CD8-positive, alpha-beta memory T cell (primary cell): ENCODE measurements at places on chromosomes 7 and 10. TPM values are rescaled to one million over a fixed set of nuclear protein-coding genes. Genes with fewer than 3 reads are reported as not detected.

GRCh38 chr10:124632064-124632531 lies 112.1 kb downstream of the FAM53B start:
- DNase-seq, result peak; percentile 30
- peaks cover 64% of the 10 kb centered on the region for H3K4me1 ChIP-seq
- no peaks in the 10 kb centered on the region for H3K27me3 ChIP-seq
- H3K36me3 ChIP-seq, result no peaks in the 10 kb centered on the region
- H3K4me3 ChIP-seq, result no peak overlapping the region

GRCh38 chr7:42790196-42790595 lies 121.7 kb downstream of the C7orf25 start:
- H3K4me1 ChIP-seq, result no peaks in the 10 kb centered on the region
- no peaks in the 10 kb centered on the region for H3K27me3 ChIP-seq
- DNase-seq, result no peak

- H3K4me1 ChIP-seq, result no peaks in the 10 kb centered on the region
- H3K27me3 ChIP-seq, result no peaks in the 10 kb centered on the region
- no peak overlapping the region for H3K4me3 ChIP-seq
- H3K36me3 ChIP-seq, result no peaks in the 10 kb centered on the region
- DNase-seq, result no peak
These were observed 269.3 kb downstream of the POLR1F start for GRCh38 chr7:19439517-19439916.

- no peak for DNase-seq
- no peak overlapping the region for H3K4me3 ChIP-seq
- no peaks in the 10 kb centered on the region for H3K27me3 ChIP-seq
- H3K27ac ChIP-seq, result no peak overlapping the region
- H3K36me3 ChIP-seq, result no peaks in the 10 kb centered on the region
These were observed 520.7 kb downstream of the LRMDA start for GRCh38 chr10:75952093-75952492.

The EPHA1 gene
- total RNA-seq, result 3.1 TPM

DNA sequence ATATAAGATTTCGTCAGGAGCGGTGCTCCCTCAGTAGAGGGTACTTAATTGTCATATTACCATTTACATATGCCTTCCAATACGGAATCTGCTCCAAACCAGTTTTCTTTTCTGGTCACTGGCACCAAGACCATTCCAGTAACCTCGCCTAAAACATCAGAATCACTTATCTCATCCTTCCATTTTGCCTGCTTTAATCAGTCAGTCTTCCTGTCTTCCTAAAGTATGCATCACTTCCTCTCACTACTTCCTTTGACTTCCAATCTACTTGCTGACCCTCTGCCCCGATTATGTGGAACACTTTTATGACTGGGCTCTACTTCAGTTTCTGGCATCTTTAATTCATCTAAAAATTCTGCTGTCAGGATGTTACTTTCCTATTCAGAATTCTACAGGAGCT lies 33.5 kb downstream of the CUL2 start:
- H3K36me3 ChIP-seq, result peaks cover 35% of the 10 kb centered on the region
- H3K27ac ChIP-seq, result no peak overlapping the region
- no peak overlapping the region for H3K4me3 ChIP-seq
- DNase-seq, result no peak

GRCh38 chr10:133281084-133281483 lies 4.4 kb upstream of the ADAM8 start:
- H3K27ac ChIP-seq, result no peak overlapping the region
- H3K4me1 ChIP-seq, result peaks cover 32% of the 10 kb centered on the region
- DNase-seq, result no peak
- no peak overlapping the region for H3K4me3 ChIP-seq

DNA sequence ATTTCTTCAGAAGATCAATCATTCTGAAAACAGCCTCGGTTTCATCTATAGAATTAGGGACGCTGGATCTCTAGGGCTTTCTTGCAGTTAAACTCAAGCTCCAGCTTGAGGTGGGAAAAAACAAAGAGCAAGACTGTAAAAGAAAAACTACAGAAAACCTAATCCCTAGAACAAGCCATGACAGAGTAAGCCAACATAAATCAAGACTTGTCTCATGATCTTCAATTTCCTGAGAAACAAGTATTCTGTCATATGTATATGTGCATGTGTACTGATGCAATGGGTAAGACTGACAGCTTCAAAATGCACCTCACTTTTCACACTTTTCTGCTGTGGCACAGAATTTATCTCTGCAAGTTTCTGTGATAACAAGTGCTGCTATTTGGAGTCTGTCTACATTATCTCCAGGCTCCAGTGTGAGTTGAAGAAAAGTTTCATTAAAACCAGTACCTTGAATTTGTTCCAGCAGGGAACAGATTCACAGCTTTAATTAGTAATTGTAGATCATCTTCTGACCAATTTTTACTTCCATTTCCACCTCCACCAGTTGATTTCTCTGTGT lies 19.2 kb downstream of the PMPCB start:
- peaks cover 59% of the 10 kb centered on the region for H3K36me3 ChIP-seq
- H3K27me3 ChIP-seq, result no peaks in the 10 kb centered on the region
- no peak overlapping the region for H3K4me3 ChIP-seq
- no peak overlapping the region for H3K27ac ChIP-seq
- no peak for DNase-seq

The TMEM229A gene
- total RNA-seq, result not detected

DNA sequence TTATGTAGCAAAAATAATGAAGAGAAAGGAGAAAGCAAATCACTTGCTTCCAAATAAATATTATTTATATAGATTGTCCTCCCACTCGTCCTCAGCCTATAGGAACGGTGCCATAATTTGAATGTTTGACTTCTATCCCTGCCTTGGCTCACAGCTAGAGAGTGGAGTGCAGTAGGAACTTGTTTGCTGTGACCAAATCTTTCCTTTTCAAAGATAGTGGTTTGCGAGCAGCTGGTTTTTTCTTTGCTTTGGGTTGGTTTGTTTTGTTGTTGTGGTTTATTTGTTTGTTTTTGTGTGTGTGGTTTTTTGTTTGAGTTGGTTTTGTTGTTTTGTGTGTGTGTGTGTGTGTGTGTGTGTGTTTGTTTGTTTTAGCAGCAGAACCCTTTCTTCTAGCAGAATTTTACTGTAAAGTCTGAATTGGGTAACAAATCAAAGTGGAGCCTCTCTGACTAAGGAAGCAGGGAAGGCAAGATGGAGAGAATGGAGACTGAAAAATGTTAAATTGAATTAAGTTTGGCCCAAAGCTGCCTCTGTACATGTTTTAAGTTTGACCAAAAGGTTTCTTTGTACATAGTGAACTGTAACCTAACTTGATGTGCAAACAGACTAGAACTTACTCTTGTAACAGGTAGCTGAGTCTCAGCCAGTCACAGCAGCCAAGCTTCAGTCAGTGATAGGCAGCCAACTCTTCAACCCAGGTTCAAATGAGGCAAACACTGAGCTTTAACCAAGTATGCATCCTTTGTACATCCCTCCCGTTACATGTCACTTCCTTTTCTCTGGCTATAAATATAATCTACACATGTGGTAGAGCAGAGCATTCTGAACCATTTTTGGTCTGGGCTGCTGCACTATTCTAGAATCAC lies 149.5 kb upstream of the LRGUK start:
- H3K27me3 ChIP-seq, result no peaks in the 10 kb centered on the region
- no peaks in the 10 kb centered on the region for H3K36me3 ChIP-seq
- no peak overlapping the region for H3K4me3 ChIP-seq
- no peak overlapping the region for H3K27ac ChIP-seq

GRCh38 chr10:61628151-61628874 lies 34.4 kb upstream of the CABCOCO1 start:
- no peak for DNase-seq
- no peak overlapping the region for H3K27ac ChIP-seq
- H3K4me1 ChIP-seq, result no peaks in the 10 kb centered on the region

DNA sequence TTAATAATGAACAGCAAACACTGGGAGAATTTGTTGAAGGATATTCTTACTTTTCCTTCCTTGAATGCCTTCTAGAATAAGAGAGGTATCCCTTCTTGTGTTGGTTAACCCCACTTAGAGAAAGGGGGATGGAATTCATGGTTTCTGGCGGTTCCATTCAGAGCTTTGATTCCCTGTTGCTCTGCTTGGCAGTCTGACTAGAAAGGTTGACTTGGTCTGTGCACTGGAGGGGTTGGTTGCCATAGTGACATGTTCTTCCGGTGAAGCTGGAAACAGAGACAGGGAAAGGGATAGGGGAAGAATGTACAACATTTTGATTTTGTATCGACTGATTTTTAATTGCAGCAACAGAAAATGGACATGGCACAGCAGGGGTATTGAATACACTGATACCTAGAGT lies 2.5 kb downstream of the TMEM178B start:
- peaks cover 11% of the 10 kb centered on the region for H3K4me1 ChIP-seq
- peaks cover 31% of the 10 kb centered on the region for H3K27me3 ChIP-seq
- no peak for DNase-seq
- no peak overlapping the region for H3K27ac ChIP-seq

DNA sequence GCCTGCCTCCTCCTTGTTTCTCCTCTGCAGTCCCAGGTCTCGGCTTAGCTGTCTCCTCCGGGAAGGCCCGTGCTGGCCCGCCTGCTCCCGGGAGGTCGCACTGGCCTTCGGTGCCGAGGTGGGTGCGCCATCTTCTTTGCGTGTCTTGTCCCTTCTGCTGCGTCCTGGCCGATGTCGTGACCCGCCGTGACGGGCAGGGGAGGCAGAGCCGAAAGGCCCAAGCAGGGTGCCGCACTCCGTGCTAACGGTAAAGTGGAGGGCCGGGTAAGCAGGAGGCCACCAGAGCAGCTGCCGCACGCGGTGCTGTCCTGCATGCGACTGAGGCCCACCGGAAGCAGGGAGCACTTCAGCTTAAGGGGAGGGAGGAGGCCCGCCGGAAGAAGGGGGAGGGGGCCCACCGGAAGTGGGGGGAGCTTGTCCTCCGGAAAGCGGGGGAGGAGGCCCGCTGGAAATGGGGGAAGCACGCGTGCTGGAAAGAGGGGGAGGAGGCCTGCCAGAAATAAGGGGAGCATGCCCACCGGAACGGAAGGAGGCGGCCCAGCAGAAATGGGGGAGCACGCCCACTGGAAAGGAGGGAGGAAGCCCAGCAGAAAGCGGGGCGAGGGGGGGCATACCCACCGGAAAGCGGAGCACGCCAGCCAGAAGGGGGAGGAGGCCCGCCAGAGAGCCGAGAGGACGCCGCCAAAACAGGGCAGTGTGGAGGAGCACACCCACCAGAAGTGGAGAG lies 71.4 kb downstream of the PROSER2 start:
- no peaks in the 10 kb centered on the region for H3K27me3 ChIP-seq
- H3K27ac ChIP-seq, result no peak overlapping the region
- no peaks in the 10 kb centered on the region for H3K4me1 ChIP-seq
- no peak overlapping the region for H3K4me3 ChIP-seq

The NUTM2A gene
- 0.48 TPM for total RNA-seq

The SCART1 gene
- total RNA-seq, result 1.4 TPM

GRCh38 chr7:2070151-2070763 lies 162.5 kb downstream of the MAD1L1 start:
- no peaks in the 10 kb centered on the region for H3K27me3 ChIP-seq
- H3K27ac ChIP-seq, result no peak overlapping the region
- H3K4me1 ChIP-seq, result peaks cover 19% of the 10 kb centered on the region
- H3K36me3 ChIP-seq, result no peaks in the 10 kb centered on the region
- no peak for DNase-seq

DNA sequence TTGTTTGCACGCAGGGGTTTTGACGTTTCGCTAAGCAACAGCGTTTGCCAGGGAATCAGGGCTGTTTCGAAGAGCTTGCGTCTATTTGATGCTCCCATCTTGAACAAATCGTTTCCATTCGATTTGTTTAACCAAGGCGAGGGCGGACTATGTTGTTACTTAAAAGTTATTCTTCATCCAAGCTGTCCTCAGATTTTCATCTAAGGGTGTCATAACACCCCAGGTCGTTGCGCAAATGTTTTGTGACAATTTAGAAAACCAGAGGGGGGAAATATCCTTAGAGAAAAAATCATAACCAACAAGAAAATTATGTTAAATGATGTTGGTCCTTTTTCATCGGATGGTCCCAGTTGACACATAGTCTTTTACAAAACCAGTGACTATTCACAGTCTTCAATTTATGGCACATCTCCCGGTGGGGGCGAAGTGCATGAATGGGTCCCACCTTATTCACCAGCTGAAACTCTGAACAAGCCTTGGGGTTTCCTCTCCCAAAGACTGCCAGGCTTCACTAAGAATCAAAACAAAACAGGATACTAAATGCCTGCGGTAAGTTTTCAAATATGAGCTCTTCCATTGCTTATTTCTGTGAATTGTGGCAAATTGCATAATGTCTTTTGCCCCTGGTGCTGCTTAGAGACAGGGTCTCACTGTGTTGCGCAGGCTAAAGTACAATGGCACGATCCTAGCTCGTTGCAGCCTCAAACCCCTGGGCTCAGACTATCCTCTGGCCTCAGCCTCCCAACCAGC lies 109.9 kb downstream of the REEP3 start:
- H3K27ac ChIP-seq, result peak overlapping the region; percentile 43
- no peak for DNase-seq
- no peaks in the 10 kb centered on the region for H3K36me3 ChIP-seq
- peaks cover 10% of the 10 kb centered on the region for H3K4me1 ChIP-seq

The MGAM2 gene
- not detected for total RNA-seq

GRCh38 chr10:69553328-69553727 lies 19.9 kb downstream of the NEUROG3 start:
- DNase-seq, result no peak
- no peak overlapping the region for H3K4me3 ChIP-seq
- H3K4me1 ChIP-seq, result peaks cover 3% of the 10 kb centered on the region
- no peak overlapping the region for H3K27ac ChIP-seq
- H3K36me3 ChIP-seq, result no peaks in the 10 kb centered on the region
- no peaks in the 10 kb centered on the region for H3K27me3 ChIP-seq

The IGFBP1 gene
- total RNA-seq, result not detected

GRCh38 chr7:100437150-100438100 lies 1.1 kb upstream of the PPP1R35 start:
- peak overlapping the region; percentile 65 for H3K4me3 ChIP-seq
- H3K4me1 ChIP-seq, result peaks cover 21% of the 10 kb centered on the region
- no peaks in the 10 kb centered on the region for H3K27me3 ChIP-seq
- peaks cover 15% of the 10 kb centered on the region for H3K36me3 ChIP-seq
- no peak for DNase-seq

GRCh38 chr7:105185290-105186010 lies 171.4 kb downstream of the KMT2E start:
- no peak overlapping the region for H3K4me3 ChIP-seq
- H3K4me1 ChIP-seq, result no peaks in the 10 kb centered on the region
- H3K36me3 ChIP-seq, result no peaks in the 10 kb centered on the region
- no peak overlapping the region for H3K27ac ChIP-seq
- no peak for DNase-seq
- H3K27me3 ChIP-seq, result no peaks in the 10 kb centered on the region

The COPG2 gene
- 23.6 TPM for total RNA-seq

DNA sequence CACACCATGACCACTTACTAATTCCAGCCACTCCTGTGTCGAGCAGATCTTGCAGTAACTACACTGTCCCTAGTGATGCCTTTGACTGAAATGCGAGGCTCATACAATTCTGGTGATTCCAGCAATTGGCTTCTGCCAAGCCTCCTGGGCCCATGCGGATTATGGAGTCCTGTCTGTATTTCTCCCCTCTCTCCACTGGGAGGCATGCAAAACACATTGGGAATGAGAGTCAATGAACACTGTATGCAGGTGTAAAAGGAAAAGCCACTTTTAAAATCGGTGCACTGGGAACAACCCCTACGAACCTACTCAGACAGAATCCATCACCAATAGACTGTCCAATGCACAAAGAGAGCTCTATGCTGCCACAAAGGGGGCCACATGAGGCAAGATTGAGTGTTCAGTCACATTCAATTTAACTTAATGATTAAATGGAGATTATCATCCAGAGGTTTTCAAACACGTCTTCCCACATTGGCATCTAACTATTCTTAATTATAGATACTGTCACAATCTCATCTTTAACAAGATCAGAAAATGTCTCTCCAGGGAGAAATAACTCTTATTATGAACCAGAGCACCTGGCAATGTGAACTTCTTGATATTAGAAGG lies 550.6 kb downstream of the GLRX3 start:
- DNase-seq, result no peak
- no peak overlapping the region for H3K4me3 ChIP-seq
- H3K4me1 ChIP-seq, result no peaks in the 10 kb centered on the region
- no peak overlapping the region for H3K27ac ChIP-seq
- no peaks in the 10 kb centered on the region for H3K27me3 ChIP-seq

The AP5Z1 gene
- total RNA-seq, result 47.8 TPM
